ENCODE measurements at places on chromosomes 6 and 20. TPM values are rescaled to one million over a fixed set of nuclear protein-coding genes. Genes with fewer than 3 reads are reported as not detected.

RHAG gene
- not detected for total RNA-seq

EYA4 gene
- 1.1 TPM for total RNA-seq

- DNase-seq = no peak
Observed at GRCh38 chr20:57090590-57091560, 175.6 kb downstream of the BMP7 start.

DNA sequence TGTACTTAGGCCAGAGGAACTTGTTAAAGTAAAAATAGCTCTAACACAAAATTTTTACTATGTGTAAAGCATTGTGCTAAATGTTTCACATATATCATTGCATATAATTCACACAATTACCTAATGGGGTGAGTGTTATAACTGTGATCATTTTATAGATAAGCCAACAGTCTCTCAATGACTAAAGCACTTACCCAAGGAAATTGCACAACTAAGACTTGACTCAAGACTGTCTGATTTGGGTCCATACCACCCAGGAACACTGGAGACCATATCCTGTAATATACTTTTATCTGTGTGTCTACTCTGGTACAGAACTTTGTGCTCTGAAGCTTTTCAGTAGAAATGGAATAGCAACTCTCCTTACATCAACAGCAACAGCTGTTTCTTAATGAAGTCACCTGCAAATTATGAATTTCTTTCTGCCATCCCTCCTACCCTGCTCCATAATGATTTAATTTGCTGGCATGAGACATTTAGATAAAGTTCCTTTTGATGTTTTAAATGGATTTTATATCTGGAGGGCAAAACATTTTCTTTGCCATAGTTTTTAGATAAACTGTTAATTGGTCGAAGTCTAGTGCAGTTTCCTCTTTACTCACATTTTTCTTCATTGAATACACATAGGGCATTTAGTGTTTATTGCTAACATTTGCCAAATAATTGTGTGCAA is 47.5 kb downstream of the TSPYL4 start:
- no peak for DNase-seq

SLC17A3 gene
- not detected for total RNA-seq

FRK gene
- 1.9 TPM for total RNA-seq

DNA sequence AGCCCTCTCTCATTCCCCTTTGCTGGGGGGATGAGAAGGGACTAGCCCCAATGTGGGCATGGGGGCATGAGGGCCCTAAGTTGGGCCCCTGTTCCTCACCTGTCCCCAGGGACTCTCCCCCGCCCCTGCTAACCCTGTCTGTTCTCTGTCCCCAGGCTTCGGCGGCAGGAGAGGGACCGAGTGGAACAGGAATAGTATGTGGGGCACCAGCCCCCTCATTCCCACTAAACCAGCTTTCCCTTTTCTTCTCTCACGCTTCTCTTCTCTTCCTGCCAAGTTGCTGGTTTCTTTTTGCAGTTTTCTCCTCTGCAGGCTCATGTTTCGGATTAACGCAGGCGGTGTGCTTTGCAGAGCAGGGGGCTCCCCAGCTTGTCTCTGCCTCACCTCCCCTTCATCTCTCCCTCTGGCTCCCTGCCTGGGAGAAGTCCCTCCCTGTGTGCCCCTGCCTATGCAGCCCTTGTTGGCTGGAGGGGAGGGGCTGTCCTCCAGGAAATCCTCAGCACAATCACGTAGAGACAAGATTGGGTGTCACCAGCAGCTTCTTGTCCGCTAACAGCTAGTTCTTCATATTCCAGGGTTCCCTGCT is 7.9 kb downstream of the TMEM63B start:
- no peak for DNase-seq

- no peak for DNase-seq
Observed at GRCh38 chr20:44137266-44137801, 49.7 kb downstream of the JPH2 start.

GRCh38 chr6:168835991-168836390 is 395.0 kb downstream of the SMOC2 start:
- no peak for DNase-seq

GMPR gene
- total RNA-seq = 24.5 TPM

DNA sequence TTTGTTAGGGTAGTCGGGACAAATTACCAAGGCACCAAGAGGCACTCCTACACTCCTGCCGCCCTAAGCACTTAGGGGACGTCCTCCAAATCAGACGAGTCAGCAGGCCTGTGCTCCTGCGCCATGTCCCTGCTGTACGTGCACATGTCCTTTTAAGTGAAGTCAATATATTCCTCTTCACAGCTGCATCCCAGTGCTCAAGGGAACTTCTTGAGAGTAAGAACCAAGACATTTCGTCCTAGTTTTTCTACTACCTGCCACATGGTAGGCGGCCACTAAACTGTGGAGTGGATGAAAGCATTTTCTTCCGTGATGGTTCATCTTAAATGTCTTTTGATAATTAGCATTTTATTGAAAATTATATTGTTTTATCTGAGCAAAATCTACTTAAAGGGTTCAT is 100.7 kb downstream of the RPP40 start:
- no peak for DNase-seq

GRCh38 chr6:89116702-89117101 is 1.2 kb downstream of the SRSF12 start:
- no peak for DNase-seq

ASIP gene
- total RNA-seq = not detected

DNA sequence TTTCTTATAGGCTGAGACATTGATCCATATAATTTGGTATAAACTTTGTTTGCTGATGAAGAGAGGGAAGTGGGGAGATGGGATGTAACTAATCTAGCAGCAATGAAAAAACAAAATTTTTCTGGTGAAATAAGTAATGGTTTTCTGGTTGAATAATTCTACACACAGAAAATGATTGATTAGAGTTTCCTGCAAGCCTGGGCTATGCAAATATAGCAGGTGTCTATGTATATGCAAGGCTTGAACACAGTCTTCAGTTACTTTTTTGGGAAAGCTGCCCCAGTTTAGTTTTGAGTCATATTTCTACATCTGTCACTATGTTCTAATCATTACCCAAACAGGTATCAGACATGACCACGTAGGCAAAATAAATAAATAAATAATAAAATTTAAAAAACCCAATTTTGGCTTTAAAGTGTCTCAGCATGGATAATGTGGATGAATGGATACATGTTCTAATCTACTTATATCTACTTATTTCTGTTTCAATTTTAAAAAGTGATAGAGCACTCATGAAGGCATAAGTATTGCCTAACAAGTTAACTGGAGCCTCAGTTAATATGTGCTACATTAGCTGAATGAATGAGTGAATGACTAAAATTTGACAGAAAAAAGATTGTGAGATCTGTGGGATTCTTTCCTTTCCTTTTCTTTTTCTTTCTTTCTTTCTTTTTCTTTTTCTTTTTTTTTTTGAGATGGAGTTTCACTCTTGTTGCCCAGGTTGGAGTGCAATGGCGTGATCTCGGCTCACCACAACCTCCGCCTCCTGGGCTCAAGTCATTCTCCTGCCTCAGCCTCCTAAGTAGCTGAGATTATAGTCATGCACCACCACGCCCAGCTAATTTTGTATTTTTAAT is 37.2 kb upstream of the TFB1M start:
- DNase-seq = no peak

- no peak for DNase-seq
Observed at GRCh38 chr6:153013438-153013837, 10.9 kb upstream of the MTRF1L start.

DNA sequence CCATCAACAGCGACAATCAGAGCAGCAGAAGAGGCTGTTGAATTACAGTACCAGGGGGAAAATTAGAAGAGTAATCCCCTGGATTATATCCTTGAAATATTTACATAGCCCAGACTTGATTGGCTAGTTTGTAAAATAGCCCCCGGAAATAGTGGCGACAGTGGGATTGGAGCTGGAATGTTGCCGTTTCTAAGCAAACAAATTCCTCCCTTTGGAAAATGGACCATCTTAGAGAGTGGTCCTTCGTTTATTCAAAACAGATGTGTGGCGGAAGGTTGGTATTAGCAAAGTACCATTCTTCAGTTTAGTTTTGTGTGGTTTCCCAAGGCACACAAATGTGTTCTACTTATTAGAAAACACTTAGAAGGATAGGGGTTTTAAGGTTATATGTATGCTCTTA is 4.5 kb upstream of the EPB41L2 start:
- no peak for DNase-seq

- no peak for DNase-seq
Observed at GRCh38 chr6:48979085-48979484, 484.0 kb downstream of the MMUT start.

Measured in omental fat pad (tissue), 4 donors.